ENCODE measurements at places on chromosomes 1 and 21.

- no peak for DNase-seq
Observed at GRCh38 chr1:184535191-184535970, 148.6 kb downstream of the C1orf21 start.

DNA sequence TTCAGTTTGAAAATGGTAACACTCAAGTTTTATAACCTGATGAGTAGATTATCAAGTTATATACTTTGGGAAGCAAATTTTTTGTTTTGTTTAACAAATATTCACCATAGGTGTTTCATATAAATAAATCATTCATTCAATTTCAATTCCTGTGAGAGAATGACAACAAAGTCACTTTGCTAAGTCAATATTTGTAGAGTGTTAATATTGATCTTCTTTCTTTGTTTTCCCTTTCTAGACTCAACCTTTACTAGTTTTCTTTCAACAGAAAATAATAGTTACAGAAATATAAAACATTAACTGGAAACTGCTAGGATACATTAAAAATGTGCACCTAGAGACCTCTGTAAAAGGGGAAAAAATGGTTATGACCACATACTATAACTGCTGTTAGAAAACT, 11.1 kb downstream of the EFCAB7 start:
- DNase-seq, result no peak

- no peak for DNase-seq
Observed at GRCh38 chr1:111234258-111234657, 6.7 kb downstream of the CHI3L2 start.

DNA sequence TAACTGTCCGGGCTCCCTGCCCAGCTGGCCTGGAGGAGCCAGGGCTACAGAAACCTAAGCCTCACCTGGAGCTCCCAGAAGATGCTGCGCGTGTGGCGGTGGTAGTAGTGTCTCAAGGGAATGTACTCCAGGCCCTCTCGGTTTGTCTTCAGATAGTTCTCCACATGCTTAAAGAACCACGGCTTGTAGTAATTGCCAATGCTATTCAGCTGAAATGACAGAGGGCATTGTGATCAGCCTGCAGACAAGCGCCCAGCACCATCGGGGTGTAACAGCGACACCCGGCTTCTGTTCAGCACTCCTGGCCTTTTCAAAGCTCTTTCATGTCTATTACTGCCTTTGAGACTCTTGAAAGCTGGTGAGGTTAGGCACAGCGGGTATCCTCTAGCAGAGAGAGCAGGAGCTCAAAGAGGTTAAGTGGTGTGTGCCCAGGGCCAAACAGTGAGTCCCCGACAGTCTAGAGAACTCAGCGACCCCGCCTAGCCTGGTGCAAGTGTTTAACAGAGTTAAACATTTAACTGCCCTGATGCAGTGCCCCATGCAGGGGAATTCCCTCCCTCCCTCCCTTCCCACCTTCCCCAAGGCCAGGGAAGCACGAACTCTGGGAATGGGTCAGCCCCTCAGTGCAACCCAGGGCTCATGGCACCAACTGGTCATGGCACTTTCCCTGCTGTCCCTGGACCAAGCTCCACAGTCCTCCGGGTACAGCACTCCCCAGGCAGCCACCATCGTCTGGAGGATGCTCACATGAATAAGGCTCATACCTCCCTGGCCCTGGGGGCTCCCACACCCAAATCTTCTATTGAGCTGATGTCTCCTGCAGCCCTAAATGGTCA, 21.5 kb downstream of the DHCR24 start:
- DNase-seq, result no peak

GRCh38 chr1:165900576-165901380, 73.4 kb downstream of the UCK2 start:
- DNase-seq, result no peak

GRCh38 chr1:19373211-19374082, 61.3 kb downstream of the SLC66A1 start:
- no peak for DNase-seq

GRCh38 chr21:15000081-15000480, 64.7 kb downstream of the NRIP1 start:
- no peak for DNase-seq

GRCh38 chr1:92721886-92722285, 63.0 kb downstream of the EVI5 start:
- DNase-seq, result no peak

- DNase-seq, result no peak
Observed at GRCh38 chr1:17007121-17007520, 4.6 kb downstream of the ATP13A2 start.

- DNase-seq, result no peak
Observed at GRCh38 chr21:14952916-14953315, 111.9 kb downstream of the NRIP1 start.

GRCh38 chr1:31637915-31638673, 6.6 kb downstream of the PEF1 start:
- DNase-seq, result no peak

- DNase-seq, result no peak
Observed at GRCh38 chr21:35753308-35753707, 307.0 kb downstream of the SETD4 start.

GRCh38 chr21:18114810-18115209, 129.8 kb upstream of the CHODL start:
- no peak for DNase-seq

DNA sequence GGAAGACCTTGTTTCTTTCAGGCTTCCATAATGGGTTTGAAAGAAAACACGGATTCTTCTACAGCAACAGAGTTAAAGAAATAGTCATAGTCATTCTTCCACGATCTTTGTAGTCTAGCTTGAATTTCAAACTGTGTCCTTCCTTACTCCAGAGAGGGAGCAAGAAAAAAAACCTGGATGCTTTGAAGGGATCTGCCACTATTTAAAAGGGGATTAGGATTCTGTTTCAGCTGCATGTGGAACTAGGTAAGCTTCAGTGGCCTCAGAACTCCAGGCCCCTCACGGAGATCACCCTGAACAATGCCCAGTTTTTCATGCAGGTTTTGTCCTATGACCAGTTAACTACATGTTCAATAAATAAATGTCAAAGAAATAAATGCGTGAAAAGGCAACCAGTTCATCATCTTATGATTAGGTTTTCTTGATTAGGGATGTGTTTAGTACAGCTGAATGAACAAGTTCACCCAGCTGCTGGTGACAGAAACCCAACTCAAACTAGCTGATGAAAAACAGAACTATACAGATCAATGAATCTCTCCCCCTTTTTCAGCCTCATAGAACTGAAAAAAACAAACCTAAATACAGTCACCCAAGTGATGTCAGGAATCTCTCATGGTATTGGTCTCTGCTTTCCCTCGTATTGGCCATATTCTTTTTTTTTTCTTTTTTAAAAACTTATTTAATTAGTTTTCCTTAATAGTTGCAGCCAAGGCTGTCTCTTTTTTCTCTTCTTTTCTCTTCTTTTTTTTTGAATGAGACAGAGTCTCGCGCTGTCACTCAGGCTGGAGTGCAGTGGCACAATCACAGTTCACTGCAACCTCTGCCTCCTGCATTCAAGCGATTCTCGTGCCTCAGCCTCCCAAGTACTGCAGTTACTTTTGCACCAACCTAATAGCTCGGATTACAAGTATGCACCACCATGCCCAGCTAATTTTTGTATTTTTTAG, 14.6 kb upstream of the MPZL1 start:
- DNase-seq, result no peak

DNA sequence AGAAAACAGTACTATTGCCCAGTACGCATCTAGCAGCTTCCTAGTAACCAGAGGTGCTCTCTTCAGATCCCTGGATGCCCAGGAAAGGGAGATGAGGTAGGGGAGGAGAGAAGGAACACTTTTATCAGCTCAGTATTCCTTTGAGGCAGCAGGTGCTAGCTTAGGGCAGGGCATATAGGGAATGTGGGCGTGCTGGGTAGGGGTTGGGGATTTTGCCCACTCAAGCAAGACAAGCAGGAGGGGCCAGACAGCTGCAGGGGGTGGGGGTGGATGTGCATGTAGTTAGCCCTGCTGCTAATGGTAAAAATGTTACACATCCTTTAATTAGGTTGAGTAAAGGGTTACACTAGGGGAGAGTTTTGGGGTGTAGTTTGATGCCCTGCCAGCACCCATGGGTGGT, 18.1 kb upstream of the AVPR1B start:
- no peak for DNase-seq

GRCh38 chr1:158286487-158286886, 3.2 kb upstream of the CD1C start:
- DNase-seq, result no peak

GRCh38 chr1:172851077-172851476, 192.2 kb downstream of the FASLG start:
- no peak for DNase-seq

DNA sequence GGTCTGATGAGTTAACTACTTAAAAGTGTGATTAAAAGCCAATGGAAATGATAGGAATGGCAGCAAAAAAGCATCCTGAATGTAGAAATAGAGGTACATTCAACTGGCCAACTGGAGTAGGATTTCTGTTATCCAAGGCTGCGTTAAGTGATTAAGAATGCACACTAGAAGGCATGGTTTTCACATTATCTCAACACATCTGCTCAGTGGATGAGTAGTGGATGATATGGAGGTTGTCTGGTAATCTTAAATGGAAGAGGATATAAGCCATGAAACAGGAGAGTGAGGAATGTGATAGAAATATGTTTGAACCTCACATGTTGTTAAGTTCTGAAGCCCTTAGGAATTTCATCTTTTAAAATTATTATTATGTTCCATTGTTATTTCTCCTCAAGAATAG, 839.9 kb downstream of the USP25 start:
- DNase-seq, result no peak

DNA sequence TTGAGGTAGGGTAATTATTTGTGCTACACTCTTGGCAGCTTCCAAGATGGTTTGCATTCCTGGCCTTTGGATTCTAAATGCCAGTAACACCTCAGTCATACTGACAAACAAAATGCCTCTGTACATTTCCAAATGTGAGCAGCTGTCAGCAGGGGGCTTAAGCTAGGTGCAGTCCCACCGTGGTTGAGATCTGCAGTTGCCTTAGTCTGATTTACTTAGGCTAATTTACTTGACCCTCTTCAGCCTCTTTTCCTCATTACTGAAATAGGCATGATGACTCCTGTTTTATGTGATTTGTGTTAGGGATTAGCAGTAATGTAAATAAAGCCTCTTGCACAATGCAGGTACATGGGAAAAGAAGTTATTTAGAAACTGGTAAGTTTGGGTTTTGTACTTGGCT, 13.5 kb upstream of the SPATA1 start:
- no peak for DNase-seq

- DNase-seq, result no peak
Observed at GRCh38 chr1:200401708-200402107, 8.1 kb downstream of the ZNF281 start.

- DNase-seq, result no peak
Observed at GRCh38 chr1:95197616-95198252, 36.3 kb upstream of the RWDD3 start.

- DNase-seq, result no peak
Observed at GRCh38 chr1:240423246-240423924, 188.6 kb downstream of the GREM2 start.

GRCh38 chr21:38358666-38359065, 101.9 kb downstream of the KCNJ15 start:
- no peak for DNase-seq

DNA sequence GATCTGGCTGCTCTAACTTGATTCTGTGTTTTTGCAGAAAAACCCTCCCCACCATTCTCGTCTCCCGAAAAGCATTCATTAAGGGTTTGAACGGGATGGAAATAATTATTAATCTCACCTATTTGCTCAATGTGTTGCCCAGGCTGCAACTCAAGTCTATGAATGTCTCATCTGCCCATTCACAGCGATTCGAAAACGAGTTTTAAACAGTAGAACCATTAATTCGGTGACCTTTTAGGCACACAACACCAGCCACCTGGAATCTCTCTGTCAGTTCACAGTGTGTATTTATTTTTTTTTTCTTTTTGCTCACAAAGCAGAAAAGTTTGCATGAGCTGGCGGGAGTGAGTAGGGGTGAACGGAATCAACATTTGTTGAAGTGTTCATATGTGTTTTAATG, 764.7 kb upstream of the TPTE start:
- DNase-seq, result no peak

DNA sequence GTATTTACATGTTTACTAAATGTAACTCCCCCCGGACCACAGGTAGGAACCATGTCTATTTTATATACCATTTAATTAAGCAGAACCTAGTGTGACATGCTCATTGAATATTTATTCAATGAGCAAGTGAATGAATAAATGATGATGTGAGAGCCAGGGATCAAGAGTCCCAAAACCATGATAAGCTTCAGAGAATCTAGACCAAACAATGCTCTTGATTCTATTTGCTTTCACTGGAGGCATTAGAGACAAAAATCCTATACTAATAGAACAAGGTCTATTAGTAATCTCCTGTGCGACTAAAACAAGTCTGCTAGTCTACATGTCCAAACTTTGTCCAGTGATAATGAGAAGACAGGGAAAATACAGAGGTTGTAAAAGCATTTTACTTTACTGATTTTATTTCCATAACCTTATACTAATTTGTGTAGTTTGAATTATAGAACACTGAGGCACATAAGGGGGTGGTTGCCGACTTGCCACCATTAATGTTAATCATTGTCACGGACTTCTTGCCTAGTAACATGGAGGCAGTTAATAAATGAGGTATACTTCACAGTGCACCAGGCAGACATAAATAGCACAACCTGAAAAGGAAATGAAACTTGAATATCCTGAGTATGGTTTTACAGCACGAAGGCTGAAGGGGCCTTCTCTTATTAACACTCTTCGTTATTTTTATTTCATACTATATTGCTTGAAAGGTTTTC, 69.8 kb downstream of the TBX15 start:
- no peak for DNase-seq

- DNase-seq, result no peak
Observed at GRCh38 chr21:21907271-21907670, 909.1 kb downstream of the NCAM2 start.

DNA sequence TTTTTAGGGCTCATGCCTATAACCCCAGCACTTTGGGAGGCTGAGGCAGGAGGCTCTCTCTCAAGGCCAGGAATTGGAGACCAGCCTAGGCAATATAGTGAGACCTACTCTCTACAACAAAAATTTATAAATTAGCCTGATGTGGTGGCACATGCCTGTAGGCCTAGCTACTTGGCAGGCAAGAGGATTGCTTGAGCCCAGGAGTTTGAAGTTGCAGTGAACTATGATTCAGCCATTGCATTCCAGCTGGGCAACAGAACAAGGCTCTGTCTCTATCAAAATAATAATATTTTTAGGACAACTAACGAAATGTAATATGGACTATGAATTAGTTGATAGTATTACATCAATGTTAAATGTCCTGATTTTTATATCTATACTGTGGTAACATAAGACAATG, 68.8 kb upstream of the ARID1A start:
- DNase-seq, result no peak

DNA sequence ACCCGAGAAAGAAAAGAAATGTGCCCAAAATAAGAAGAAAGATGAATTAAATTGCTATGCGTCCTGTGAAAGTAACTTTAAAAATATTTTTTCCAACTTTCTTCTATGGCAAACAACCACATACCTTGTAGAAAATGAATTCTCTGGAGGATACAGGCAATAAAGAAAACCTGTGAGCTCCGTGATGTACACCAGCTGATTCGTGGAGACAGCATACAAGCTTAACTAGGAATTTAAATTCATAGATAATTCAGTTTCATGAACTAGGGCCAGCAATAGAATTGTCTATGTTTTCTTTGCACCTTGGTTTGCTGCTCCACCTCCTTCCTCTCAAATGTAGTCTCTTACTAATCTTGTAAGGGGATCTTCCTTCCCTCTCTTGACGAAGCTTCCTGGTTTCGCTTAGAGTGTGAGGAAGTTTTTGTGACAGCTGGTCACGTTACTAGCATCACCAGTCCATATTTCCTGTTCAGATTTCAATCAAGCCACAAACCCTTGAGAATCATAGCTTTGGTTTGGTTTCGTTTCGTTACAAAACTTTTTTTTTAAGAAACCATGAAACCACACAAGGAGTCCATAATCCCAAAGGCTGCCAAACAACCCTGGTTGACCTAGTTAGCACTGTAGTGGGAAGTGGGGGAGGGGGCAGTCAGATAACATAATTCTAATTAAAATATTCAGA, 35.8 kb downstream of the GREM2 start:
- DNase-seq, result peak; percentile 43
